NCI-H1436 treated with DMSO at 0.1 percent for 48 hours (cell line): ENCODE measurements at places on chromosomes 3 and 15.

DNA sequence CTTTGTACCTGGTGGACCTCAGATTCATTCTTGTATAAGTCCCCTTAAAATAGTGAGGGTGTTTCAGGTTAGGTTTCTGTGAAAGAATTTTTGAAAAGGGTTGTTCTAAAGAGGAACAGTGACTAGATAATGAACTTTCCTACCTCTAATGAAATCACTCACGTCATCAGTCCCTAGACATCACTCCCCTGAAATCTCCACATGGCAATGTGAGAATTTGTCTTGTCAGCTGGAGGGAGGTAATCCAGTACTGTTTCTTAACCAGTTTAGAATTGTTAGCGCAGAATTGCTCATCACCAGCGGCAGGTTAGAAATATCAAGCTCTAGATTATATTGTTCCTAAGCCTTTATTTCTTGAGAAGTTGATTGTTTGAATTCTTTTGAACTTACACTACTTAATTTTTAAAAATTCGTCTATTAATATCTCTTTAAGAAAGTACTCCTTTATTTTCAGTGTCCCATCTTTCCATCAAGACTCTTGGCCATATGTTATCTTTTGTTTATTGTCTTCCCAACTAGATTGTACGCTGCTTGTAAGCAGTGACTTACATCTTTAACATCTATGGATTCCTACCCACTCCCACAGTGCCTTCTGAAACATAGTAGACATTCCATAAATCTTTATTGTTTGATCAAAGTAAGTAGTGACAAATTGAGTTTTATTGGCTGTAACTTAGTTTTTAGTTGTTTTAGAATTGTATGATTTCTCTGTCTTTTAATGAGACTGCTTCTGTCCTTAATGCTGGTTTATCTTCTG lies 52.8 kb downstream of the RASA2 start:
- no peak for DNase-seq

GRCh38 chr3:48445277-48445882 lies 1.2 kb upstream of the ATRIP start:
- DNase-seq = no peak

- no peak for DNase-seq
Observed at GRCh38 chr3:142623194-142623593, 27.0 kb downstream of the PLS1 start.

- no peak for DNase-seq
Observed at GRCh38 chr3:15797642-15798303, at the start of gene ANKRD28. ANKRD28 (minus strand) TSS chr3:15797979; CDS start chr3:15796521, 1,458 bp downstream.

DNA sequence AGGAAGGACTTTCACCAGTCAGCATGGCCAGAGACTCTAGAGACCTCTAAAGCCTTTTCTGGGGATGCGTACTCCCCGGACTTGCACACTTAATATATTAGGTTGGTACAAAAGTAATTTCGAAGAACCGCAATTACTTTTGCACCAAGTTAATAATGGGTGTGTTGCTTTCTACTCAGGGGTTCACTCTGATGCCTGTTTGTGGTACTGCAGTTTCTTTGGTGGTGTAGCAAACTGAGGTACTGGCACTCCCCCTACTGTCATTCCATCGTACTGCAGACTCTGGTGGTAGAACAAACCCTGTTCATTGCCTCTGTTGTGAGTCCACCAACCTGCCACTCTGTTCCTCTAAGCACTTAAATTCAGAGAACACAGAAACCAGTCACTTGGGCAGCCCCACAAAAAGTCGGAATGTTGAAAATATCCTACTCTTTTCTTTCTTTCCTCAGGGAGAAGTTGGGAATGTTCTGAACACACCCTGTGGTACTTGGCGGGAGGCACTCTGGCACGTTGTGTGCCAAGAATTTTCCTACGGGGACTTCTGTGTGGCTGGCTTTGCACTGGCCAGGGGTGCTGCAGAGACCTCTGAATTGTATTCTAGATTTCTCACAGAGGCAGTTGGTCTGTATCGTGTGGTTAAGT lies 46.3 kb downstream of the GABRG3 start:
- DNase-seq = no peak

- DNase-seq = no peak
Observed at GRCh38 chr3:46463120-46463867, 1.4 kb downstream of the LTF start.

DNA sequence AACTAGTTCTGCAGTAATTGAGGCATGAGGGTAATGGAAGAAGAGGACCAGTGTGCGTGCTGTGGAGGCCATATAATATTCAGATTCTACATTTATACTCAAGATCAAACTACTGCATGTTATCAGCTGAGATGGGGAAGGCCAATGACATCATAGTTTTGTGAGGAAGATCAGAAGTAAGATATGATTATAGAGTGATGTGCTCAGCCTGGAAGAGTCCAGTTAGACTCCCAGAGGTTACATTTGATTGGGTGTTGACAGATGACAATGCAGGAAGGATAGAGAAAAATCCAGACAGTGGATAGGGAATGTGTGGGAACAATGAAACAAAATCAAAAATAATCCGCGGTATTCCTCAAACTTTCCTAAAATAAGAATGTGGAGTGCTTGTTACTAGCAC lies 35.4 kb downstream of the GOLIM4 start:
- DNase-seq = no peak
